ENCODE measurements at places on chromosomes 11 and 22. TPM values are rescaled to one million over a fixed set of nuclear protein-coding genes. Genes with fewer than 3 reads are reported as not detected.

- no peak for DNase-seq
These were observed 160.4 kb downstream of the CTTN start for GRCh38 chr11:70558681-70559080.

Gene UQCR10
- polyA plus RNA-seq = 285 TPM

- no peak for DNase-seq
These were observed 2.2 kb downstream of the PHF21B start for GRCh38 chr22:45007391-45008185.

Gene POTEH
- polyA plus RNA-seq = not detected
